Breast epithelium (tissue), 4 donors: ENCODE measurements at places on chromosomes 12 and 14. TPM values are rescaled to one million over a fixed set of nuclear protein-coding genes. Genes with fewer than 3 reads are reported as not detected.
A peak's percentile ranks its signal among the peaks of the same experiment; 100 is the strongest.

DNA sequence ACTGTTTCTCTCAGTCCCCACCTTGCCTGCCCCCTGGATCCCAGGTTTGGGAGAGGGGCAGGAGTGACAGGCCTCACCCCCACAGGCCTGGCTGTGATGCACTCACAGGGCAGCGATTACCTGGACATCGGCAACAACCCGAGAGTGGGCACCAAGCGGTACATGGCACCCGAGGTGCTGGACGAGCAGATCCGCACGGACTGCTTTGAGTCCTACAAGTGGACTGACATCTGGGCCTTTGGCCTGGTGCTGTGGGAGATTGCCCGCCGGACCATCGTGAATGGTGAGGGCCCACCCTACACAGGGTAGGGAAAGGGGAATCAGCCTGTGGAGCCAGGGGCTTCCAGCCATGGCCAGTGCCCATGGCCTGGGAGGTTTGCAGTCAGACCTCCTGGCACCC lies 8.6 kb downstream of the ACVRL1 start:
- DNase-seq, result no peak
- no peaks in the 10 kb centered on the region for H3K27me3 ChIP-seq
- H3K27ac ChIP-seq, result no peak overlapping the region
- H3K4me1 ChIP-seq, result no peaks in the 10 kb centered on the region
- H3K36me3 ChIP-seq, result no peaks in the 10 kb centered on the region
- no peak overlapping the region for H3K4me3 ChIP-seq

HOTAIR gene
- total RNA-seq, result 0.73 TPM

DNA sequence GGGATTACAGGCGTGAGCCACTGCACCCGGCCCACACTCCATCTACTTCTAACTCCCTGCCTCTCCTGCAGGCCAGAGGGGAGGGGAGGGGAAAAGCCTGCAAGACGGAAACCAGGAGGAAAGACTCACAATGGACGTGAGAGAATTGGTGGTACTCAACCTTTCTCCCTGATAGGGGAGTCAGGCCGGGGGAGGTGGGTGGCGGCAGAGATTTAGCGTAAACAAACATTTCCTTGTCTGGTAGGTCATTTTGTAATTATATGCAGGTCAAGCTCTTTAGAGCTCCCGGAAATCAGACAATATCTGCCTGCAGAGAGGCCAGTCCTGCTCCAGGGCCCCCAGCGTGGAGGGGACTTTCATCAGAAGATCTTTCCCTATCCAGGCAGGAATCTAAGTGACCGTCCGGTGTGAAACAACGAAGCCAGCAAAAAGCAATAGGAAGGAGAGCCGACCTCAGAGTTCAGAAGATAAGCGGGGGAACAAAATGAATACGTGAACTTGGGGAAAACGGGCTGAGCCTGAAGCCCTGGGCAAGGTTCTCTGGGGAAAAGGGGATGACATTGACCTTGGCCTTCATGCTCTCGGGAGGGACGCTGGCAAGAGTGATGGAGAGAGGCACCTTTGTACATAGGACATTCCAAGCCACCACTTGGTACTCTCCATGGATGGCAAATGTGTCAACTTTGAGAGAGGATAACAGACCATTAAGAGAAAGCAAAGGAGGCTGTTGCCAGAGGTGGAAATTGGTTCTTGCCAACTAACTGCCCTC lies 62.3 kb downstream of the SPRING1 start:
- no peaks in the 10 kb centered on the region for H3K27me3 ChIP-seq
- peak overlapping the region; percentile 48 for H3K27ac ChIP-seq
- H3K4me1 ChIP-seq, result no peaks in the 10 kb centered on the region

TEP1 gene
- total RNA-seq, result 21.3 TPM

RARG gene
- 12.2 TPM for total RNA-seq

GPR33 gene
- not detected for total RNA-seq

DNA sequence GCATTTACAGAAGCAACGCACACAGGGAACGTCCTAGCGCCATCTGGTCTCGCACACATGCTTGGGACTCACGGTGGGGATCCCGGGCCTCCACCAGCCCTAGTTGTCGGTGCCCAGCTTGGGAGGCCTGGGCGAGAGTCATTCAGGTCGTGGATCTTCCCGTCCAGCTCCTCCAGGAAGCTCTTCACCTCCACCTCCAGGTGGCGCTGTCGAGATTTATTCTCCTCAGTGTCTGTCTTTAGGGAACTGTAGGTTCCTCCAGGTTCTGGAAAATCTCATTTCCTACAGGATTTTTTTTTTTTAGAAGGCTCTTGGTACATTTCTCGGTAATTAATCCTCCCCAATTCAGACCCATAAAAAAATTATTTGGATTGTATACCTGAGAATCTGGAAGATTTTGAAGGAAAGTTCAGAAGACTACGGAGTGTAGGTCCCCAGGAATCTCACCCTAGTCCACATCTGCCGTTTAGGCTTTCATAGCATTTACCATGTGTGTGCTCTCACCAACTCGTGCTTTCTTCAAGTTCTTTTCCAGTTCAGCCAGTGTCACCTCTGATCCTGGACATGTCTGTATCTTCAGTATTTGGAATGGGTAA lies 910.0 kb downstream of the TMEM121 start:
- no peaks in the 10 kb centered on the region for H3K4me1 ChIP-seq
- no peak for DNase-seq
- H3K36me3 ChIP-seq, result no peaks in the 10 kb centered on the region
- no peak overlapping the region for H3K27ac ChIP-seq
- H3K4me3 ChIP-seq, result no peak overlapping the region

DNA sequence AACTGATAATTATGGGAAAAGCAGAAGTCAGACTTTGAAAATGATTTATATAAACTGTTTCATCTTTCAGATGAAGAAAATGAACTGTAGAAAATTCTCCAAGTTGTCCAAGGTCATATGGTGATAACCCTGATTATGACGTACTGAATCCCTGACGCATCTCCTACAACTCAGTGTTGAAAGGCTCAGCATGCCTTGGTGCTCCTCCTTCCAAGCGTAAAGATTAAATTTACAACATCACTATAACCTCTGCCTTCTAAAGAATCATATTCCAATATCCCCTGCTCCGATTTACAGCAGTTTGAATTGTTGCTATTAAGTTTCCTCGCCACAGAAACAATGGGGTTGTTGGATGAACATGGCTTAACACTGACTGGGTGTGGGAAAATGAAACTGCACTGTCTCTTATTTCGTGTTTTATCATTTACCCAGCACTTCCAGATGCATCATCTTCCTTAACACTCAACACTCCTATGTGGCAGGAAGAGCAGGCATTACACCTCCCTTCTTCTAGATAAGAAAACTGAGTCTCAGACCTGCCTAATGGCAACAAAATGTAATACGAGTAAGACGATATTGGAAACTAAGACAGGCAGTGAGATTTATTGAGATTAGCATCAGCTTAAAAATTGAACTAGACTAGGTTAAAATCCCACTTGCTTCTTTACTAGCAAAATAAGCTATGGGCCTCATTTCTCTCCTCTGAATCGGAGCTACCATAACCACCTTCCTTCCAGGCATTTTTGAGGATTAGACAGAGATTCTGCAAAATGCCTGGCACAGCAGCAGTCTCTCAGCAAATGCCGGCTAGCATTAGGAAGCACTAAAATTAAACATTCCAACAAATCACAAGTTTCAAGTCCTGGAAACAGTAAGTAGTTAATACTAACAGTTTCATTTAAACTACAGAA lies 74.2 kb downstream of the PPM1H start:
- H3K27me3 ChIP-seq, result no peaks in the 10 kb centered on the region
- DNase-seq, result no peak
- H3K4me3 ChIP-seq, result no peak overlapping the region
- H3K36me3 ChIP-seq, result no peaks in the 10 kb centered on the region

GRCh38 chr14:101078892-101079221 lies 175.3 kb upstream of the RTL1 start:
- H3K4me1 ChIP-seq, result no peaks in the 10 kb centered on the region
- no peak overlapping the region for H3K4me3 ChIP-seq

DNA sequence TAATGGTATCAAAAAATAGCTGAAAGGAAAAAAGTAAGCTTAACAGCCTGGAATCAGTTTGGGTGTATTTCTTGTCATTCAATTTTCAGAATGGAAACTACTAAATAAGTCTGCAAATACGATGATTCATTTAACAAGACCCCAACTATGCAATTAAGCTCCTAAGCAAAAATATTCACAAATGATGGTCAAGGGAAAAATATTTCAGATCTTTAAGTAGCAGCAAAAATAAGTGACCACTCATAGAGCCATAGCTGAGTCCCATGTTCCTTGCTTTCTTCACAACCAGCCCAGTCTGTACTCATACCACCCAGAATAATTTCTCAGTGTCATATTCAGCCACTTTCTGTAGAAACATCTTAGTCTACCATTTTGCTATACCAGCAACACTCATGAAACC lies 185.4 kb downstream of the PPM1H start:
- no peak for DNase-seq
- H3K27me3 ChIP-seq, result no peaks in the 10 kb centered on the region
- peaks cover 5% of the 10 kb centered on the region for H3K4me1 ChIP-seq

DNA sequence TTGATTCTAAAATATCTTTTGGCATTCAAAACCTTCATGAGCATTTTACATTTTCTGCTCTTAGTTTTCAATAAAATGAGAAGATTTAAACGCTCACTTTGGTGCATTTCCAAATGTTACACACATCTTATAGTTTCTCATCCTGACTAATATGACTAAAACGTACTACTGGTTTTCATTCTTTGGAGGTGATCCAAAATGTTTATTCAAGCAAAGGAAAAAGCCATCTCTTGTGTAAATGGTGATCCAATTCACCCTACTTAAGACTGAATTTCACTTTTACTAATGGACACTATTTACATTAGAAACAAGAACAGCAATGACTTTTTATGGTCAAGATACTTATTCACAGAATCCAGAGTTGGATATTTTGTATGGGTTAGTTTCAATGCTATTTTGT lies 86.6 kb downstream of the KITLG start:
- no peaks in the 10 kb centered on the region for H3K36me3 ChIP-seq
- H3K27me3 ChIP-seq, result no peaks in the 10 kb centered on the region
- DNase-seq, result no peak

CRADD gene
- total RNA-seq, result 44.2 TPM
